Adrenal gland (tissue), 19 donors: ENCODE measurements at places on chromosomes 13 and 19.

DNA sequence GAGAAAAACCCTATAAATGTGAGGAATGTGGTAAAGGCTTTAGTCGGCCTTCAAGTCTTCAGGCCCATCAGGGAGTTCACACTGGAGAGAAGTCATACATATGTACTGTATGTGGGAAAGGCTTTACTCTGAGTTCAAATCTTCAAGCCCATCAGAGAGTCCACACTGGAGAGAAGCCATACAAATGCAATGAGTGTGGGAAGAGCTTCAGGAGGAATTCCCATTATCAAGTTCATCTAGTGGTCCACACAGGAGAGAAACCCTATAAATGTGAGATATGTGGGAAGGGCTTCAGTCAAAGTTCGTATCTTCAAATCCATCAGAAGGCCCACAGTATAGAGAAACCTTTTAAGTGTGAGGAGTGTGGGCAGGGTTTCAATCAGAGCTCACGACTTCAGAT is 11.7 kb downstream of the ZNF226 start:
- no peak for DNase-seq
- H3K36me3 ChIP-seq: peaks cover 53% of the 10 kb centered on the region
- no peaks in the 10 kb centered on the region for H3K4me1 ChIP-seq

DNA sequence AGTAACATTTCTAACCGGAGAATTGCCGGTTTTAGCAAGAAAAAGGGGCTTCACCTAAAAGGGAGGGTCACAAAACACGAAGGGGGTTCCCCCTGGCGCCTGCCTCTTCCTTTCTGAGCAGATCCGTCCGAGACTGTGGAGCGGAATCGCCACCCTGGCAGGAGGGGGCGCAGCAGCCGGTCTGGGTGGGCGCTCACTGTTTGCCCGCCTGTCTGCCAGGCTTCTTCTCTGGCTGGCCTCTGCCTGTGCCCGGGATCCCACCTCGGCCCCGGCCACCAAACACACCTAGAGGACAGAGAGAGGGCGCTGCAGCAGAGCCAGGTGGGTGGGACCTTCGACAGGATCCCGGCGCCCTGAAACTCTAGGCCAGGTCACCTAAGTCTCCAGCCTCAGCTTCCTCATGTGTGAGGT is 15.6 kb downstream of the LSM4 start:
- H3K36me3 ChIP-seq: no peaks in the 10 kb centered on the region
- no peak for DNase-seq
- H3K4me1 ChIP-seq: peaks cover 44% of the 10 kb centered on the region
- H3K27me3 ChIP-seq: no peaks in the 10 kb centered on the region
- no peak overlapping the region for H3K27ac ChIP-seq

DNA sequence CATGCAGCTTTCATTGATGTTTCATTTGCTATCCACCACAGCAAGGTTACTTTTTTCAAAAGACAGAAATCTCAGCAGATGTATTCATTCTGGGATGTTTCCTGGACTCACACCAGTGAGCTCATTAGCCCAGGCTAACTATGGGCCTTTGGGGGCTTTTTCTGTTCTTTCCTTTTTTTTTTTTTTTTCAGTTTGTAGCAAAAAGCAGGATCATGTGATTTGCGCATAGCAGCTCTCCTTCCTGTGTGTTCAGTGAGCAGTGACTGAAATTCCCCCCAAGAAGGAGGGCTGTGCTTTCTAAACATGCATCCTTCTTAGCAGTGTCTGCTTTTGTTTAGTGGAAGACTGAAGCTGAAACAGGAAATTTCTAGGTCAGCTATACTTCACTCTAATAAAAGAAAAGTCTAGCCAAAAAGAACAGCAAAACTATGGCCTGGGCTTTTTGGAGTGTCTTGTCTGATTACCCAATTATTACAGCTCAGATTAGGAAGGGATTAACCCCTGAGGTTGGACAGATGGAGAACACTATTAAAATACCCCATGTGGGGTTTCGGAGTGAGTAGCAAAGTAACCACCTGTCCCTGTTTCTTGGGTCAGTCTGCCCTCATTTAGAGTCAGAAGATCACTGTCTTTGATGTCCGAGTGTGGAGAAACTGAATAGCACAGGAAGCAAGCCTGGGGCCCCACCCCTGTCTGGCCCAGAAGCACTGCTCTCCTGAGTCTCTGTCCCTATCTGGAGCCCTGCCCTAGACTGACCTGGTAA is 8.9 kb upstream of the AMER2 start:
- no peak overlapping the region for H3K27ac ChIP-seq
- H3K27me3 ChIP-seq: no peaks in the 10 kb centered on the region
- H3K36me3 ChIP-seq: no peaks in the 10 kb centered on the region
- H3K4me1 ChIP-seq: no peaks in the 10 kb centered on the region
- no peak for DNase-seq
- no peak overlapping the region for H3K4me3 ChIP-seq

DNA sequence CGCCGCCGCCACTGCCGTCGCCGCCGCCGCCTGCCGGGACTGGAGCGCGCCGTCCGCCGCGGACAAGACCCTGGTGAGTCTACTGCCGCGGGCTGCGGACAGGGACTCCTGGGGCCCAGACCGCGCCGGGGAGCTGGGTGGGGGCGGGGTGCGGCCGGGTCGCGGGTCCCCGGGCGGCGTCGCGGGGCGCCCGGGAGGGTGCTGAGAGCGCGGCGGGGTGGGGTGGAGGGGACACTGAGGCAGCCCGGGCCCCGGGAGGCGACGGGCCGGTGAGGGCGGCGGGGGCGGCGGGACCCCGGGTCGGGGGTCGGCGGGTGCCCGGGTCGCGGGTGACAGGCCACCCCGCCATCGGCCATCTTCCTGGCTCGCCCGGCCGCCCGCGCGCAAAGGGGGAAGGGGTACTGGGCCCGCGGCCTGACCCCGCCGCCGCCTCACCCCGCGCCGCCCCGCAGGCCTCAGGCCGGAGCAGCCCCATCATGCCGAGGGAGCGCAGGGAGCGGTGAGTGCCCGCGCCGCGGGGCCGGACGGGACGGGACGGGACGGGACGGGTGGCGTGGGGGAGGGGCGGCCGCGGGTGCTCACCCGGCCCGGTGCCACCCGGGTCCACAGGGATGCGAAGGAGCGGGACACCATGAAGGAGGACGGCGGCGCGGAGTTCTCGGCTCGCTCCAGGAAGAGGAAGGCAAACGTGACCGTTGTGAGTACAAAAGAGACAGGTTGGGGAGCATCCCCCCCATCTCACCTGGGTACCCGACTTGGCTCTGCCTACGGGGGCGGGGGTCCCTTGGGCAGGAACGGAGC is 489 bp downstream of the CCNE1 start:
- H3K27ac ChIP-seq: no peak overlapping the region
- H3K36me3 ChIP-seq: no peaks in the 10 kb centered on the region
- H3K4me3 ChIP-seq: peak overlapping the region; percentile 90

DNA sequence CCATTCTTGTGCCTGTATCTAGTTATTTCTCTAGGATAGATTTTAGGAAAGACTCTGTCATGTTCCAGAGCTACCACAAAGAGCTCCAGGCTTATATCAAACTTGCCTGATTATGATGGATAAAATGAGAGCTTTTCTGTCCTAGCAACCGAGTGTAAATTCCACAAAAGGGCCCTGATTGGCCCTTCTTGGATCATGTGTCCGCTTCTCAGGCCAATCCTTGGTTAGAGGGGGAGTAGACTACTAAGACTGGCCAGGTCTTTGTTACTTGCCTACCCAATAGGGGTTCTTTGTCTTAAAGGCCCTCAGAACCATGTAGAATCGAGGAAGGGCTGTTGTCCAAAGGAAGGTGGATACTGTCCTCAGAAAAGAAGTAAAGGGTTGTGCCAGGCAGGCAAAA is 2.4 kb downstream of the DHX34 start:
- H3K27me3 ChIP-seq: no peaks in the 10 kb centered on the region
- peaks cover 8% of the 10 kb centered on the region for H3K4me1 ChIP-seq

- H3K36me3 ChIP-seq: no peaks in the 10 kb centered on the region
- H3K4me3 ChIP-seq: no peak overlapping the region
- no peak for DNase-seq
- no peak overlapping the region for H3K27ac ChIP-seq
- peaks cover 5% of the 10 kb centered on the region for H3K4me1 ChIP-seq
Measured at GRCh38 chr19:12872255-12872654, 9.0 kb downstream of the DNASE2 start.

GRCh38 chr19:6521718-6522646 is 8.8 kb upstream of the TNFSF9 start:
- no peaks in the 10 kb centered on the region for H3K27me3 ChIP-seq
- no peak overlapping the region for H3K27ac ChIP-seq
- H3K4me1 ChIP-seq: peaks cover 8% of the 10 kb centered on the region

DNA sequence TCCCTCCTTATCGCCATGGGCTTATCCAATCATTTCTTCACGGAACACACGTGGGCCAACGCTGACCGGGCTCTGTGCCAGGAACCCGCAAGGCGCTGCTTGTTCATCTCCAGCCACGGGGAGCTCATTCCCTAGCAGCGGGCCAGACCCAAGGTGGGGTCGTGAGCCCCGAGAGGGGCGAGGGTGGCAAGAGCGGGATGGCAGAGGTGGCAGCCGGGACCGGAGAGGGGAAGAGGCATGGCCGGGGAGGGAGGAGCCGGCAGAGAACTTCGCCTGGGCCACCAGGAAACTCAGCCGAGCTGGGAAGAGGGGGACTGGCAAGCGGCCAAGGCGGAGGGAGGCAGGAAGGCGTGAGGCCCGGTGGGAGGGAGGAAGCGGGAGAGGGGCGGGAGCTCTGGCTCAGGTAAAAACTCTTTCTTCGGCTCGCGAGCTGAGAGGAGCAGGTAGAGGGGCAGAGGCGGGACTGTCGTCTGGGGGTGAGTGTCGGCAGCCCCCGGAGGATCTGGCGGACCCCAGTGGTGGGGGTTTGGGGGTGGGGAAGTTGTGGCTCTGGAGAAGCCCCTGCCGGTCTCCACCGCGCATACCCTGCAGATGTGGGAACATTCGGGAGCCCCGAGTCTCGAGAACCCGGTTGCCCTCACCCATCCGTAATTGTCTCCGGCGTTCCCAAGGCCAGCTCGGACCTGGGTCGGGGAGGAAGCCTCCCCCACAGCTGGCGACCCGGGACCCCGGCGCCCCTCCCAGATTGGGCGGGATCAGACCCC is at the start of gene B3GNT3:
Gene B3GNT3, plus strand, starts transcription at position 408 of the 764 bp plus-strand sequence. CDS start 12,670 bp downstream, outside the sequence.
- H3K36me3 ChIP-seq: no peaks in the 10 kb centered on the region
- no peak within 1 kb of the TSS for H3K4me3 ChIP-seq
- H3K27me3 ChIP-seq: peaks cover 33% of the 10 kb centered on the region
- no peaks in the 10 kb centered on the region for H3K4me1 ChIP-seq
- H3K27ac ChIP-seq: no peak within 1 kb of the TSS
- no peak for DNase-seq

DNA sequence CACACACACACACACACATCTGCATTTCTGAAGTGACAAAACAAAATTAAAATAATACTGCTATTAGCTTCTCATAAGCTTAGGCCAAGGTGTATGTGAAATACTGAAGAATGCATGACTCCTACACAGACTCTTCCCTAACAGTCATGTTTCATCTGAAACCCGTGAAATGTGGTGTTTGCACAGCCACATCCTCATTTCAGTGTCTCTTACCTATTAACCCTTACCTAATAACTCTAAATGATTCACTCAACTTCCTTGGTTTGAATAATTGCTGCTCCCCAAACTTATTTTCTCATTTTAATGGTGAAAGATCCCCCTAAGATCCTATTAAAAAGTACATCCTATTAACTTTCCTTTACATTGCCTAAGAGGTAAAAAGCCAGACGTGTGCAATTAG is 117.6 kb downstream of the MIPEP start:
- H3K27ac ChIP-seq: no peak overlapping the region
- no peaks in the 10 kb centered on the region for H3K4me1 ChIP-seq
- H3K4me3 ChIP-seq: no peak overlapping the region

- no peak overlapping the region for H3K4me3 ChIP-seq
- H3K27me3 ChIP-seq: no peaks in the 10 kb centered on the region
- no peaks in the 10 kb centered on the region for H3K4me1 ChIP-seq
- DNase-seq: no peak
Measured at GRCh38 chr13:90385781-90386489, 961.6 kb upstream of the MIR17HG start.

GRCh38 chr13:40333226-40333625 is 333.2 kb downstream of the FOXO1 start:
- no peak overlapping the region for H3K4me3 ChIP-seq
- no peaks in the 10 kb centered on the region for H3K27me3 ChIP-seq
- H3K36me3 ChIP-seq: no peaks in the 10 kb centered on the region
- no peaks in the 10 kb centered on the region for H3K4me1 ChIP-seq
- H3K27ac ChIP-seq: no peak overlapping the region

DNA sequence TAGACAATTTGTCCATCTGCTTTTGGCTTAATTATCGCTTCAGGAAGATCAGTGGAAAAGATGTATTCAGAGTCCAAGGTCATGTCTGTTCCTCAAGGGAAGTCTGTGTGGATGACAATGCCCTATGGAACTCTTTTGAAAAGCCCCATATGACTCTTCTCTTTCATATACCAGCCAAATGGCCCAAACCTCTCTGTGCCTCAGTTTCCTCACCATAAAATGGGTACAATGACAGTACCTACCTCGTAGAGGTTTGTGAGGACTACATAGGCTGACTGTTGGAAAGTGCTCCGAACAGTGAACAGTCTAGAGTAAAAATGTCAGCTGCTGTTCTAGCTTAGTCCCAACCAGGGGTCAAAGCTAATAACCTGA is 104.6 kb downstream of the COL4A2 start:
- H3K4me3 ChIP-seq: no peak overlapping the region
- peak overlapping the region; percentile 61 for H3K27ac ChIP-seq
- no peaks in the 10 kb centered on the region for H3K27me3 ChIP-seq
- DNase-seq: no peak
- no peaks in the 10 kb centered on the region for H3K36me3 ChIP-seq
- peaks cover 5% of the 10 kb centered on the region for H3K4me1 ChIP-seq

DNA sequence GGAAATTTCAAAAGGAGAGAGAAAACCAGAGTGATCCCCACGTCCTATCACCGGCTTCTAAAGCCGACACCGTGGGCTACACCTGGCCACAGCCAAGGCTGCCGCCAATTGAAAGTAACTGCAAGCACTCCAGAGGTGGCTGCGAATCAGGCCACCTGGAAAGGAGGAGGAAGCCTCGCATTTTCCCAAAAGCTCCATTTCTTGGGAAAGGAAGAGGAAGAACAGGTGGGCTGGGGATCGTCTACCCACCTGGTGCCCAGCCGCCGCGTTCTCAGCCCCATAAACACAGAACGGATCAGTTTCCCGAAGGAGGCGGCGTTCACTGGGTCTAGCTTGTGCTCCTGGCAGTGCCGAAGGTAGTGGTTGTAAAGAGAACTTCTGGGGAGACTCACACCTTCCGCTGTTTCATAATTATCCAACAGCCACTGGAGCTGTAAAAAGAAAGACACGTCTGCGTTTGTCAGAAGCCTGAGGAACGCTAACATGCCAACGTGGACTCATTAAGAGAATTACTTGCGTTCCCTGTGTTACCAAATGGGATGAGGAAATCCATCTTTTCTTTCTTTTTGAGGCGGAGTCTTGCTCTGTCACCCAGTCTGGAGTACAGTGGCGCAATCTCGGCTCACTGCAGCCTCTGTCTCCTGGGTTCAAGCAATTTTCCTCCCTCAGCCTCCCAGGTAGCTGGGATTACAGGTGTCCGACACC is 38.1 kb upstream of the RANBP3 start:
- no peaks in the 10 kb centered on the region for H3K4me1 ChIP-seq
- no peak overlapping the region for H3K4me3 ChIP-seq
- H3K27ac ChIP-seq: no peak overlapping the region
- no peaks in the 10 kb centered on the region for H3K27me3 ChIP-seq
- DNase-seq: no peak
